ENCODE measurements at places on chromosomes 2 and 18. TPM values are rescaled to one million over a fixed set of nuclear protein-coding genes. Genes with fewer than 3 reads are reported as not detected.

SPHKAP gene
- 0.50 TPM for polyA plus RNA-seq

CIB4 gene
- polyA plus RNA-seq, result not detected

GAD1 gene
- 0.25 TPM for polyA plus RNA-seq

TNS1 gene
- 35.6 TPM for polyA plus RNA-seq

HOXD10 gene
- polyA plus RNA-seq, result 12.6 TPM

GPR45 gene
- polyA plus RNA-seq, result not detected

SLC11A1 gene
- polyA plus RNA-seq, result 0.23 TPM

SCG2 gene
- 0.26 TPM for polyA plus RNA-seq

CD8B2 gene
- polyA plus RNA-seq, result not detected

GPC1 gene
- 126 TPM for polyA plus RNA-seq

ALPP gene
- not detected for polyA plus RNA-seq

SPIRE1 gene
- polyA plus RNA-seq, result 16.4 TPM

Measured in BJ (cell line).